ENCODE measurements at places on chromosomes 7 and 10.

DNA sequence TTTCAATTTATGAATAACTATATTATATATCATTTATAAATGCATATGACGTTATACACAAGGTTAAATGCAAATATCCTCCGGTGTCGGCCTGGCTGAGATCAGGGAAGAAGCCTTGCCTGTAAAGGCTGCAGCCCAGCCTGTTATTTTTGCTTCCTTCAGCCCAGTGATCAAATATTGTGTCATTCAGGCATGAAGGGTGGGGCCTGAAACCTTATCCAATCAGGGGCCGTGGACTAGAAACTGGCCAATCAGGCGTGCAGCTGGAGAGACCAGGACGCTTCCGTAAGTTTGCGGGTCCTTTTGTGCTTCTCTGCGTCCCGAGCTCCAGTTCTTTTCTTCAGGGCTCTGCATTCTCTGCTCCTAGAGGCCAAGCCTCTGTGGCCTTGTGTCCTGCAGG lies at the start of gene ZNF722:
Gene ZNF722, plus strand, starts transcription at position 301 of the 400 bp plus-strand sequence. CDS start 113 bp downstream, outside the sequence.
- DNase-seq: no peak

DNA sequence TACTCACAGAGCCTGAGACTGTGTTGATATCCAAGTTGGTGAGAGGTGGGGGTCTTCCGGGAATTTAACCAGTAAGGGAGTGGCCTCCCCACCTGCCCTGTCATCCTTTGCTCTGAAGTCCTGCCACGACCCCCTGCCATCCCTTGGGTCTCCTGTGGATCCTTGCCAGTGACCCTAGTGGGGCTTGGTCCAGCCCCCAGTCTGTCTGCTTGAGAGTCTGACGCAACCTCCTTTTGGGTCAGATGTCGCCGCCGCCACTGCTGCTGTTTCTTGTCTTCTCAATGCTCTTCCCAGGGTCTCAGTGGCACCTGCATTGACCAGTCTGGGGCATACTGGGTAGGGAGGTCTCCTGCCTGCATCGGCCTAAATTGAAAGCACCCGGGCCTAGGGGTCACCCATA lies 28.8 kb downstream of the PAX2 start:
- DNase-seq: no peak

- no peak for DNase-seq
Observed at GRCh38 chr10:66927971-66928770, 2.3 kb downstream of the LRRTM3 start.

DNA sequence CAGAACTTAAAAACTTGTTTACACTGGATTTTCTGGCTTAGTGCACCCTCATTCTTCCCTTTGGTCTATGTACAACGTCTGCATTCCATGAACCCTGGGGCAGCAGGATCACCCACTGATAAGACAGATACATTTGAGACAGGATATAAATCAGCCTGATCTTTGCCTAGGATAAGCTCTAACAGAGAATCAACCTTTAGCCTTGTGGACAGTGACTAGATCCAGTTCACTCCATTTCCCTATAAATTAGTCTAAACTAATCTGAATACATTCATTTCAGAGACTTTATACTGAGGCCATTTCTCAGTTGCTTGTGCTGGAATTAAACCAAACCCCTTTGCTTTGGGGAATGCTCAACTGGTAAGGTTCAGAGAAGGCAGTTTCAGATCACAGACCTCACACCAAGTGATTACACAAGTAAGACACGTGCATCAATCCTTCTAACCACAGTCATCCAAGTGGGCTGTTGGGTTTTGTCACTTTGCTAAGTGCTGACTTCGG lies 639.8 kb upstream of the FZD8 start:
- no peak for DNase-seq

GRCh38 chr7:17680026-17680425 lies 260.3 kb downstream of the SNX13 start:
- DNase-seq: peak; percentile 48

Measured in urothelium cell line (cell line).